ENCODE measurements at places on chromosomes 2 and 18.
A peak's percentile ranks its signal among the peaks of the same experiment; 100 is the strongest.

DNA sequence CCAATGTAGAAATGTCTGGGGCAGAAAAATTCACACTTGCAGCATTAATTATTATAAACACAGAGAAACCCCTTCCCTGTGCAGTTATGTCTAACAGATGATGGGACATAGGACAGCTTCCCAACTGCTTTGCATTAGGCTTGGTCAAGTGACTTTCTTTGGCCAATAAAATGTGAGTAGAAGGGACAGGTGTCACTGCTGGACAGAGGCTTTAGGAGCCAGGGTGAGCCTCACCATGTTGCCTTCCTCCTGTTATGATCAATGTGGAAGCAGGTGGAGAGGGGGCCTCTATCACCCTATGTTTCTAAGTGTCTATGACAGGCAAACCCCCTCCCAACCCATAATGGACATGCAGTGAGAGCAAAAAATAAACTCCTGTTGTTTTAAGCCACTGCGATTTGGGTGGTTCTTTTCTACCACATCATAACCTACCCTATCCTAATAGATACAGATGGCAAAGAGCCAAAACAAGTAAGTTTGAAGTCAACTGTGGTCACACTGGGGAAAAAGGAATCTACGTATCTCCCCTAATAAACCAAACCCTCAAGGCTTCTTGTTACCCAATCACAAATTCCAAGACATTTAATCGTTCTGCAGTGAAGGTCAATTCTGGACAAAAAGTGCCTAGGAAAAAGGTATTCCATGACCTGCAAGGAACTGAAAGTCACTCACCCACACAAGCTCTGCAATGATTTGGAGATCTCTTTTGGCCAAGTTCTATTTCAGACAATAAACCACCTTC, 28.6 kb upstream of the POU3F3 start:
- DNase-seq = no peak

GRCh38 chr2:85667561-85668008, 414 bp downstream of the SFTPB start:
- no peak for DNase-seq

DNA sequence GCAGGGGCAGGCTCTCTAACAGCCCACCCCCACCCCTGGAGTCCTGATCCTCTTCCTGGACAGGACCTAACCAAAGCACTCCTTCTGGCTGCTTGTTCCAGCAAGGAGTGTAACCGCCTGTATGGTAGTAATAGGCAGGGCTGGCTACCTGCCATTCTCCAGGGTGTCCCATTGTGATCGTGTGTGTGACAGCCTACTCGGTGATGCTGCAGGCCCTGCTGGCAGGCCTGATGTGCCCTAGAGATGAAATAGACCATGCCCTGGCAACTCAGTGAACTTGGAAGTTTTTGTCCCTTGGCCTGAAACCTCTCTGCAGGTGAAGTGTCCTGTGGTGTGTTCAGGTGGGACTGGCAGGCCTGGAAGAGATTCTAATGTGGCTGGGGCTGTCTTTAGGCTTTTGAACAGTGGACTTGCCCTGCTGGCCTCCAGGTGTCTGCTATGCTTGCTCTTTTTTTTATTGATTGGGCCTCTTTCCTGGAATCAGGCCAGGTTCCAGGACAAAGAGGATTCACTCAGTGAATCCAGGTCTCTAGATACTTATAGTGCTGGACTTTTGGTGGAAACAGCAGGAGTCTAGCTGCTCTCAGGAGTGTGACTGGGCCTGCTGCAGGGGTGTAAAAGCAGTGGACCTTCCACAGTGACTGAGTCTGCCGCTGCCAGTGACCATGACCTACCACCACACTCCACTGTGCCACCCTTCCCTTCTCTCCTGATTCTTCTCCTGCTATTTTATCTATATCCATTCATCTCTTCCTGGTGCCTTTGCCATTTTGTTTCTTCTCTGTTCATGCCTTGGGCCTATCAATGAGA, 132.1 kb downstream of the CTIF start:
- no peak for DNase-seq

- DNase-seq = peak; percentile 63
Measured at GRCh38 chr2:106197878-106198277, 3.8 kb upstream of the UXS1 start.

- DNase-seq = no peak
Measured at GRCh38 chr2:70090706-70091334, 3.5 kb downstream of the PCBP1 start.

GRCh38 chr2:235626658-235627057, 132.8 kb downstream of the AGAP1 start:
- DNase-seq = no peak

- no peak for DNase-seq
Measured at GRCh38 chr2:8980096-8980495, 23.4 kb downstream of the MBOAT2 start.

- DNase-seq = no peak
Measured at GRCh38 chr2:31163011-31163539, 24.8 kb upstream of the GALNT14 start.

GRCh38 chr2:190354003-190354690, 10.8 kb downstream of the INPP1 start:
- DNase-seq = no peak

DNA sequence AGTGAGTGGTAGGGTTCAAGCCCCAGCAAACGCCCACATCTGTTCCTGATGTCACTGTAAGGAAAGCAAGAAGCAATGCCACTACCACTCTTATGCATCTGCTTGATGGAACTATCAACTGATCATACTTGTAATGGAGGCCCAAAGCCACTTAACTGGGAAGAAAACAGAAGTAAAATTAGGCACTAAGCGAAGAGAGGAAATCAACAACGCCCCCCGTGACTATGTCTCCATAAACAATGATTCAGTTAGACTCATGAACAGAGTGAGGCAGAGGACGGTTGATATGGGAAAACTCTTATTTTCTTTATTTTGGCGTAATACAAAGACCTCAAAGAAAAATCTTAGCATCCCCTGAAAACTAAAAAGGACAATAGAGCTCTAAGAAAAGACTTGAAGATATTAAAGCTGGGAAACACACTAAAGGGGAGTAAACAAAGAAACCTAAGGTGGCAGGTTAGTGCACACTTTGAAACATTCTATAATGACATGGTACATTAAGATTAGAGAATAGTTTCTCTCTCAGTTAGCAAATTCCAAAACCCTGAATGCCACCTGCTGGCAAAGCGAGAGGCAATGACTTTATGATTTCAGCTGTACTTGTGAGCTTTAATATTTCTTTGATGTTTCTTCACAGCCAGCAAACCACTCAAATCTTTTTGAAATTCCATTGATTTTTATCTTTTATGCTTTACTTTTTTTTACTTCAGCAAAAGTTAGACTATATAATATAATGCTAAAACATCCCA, 86.5 kb downstream of the LRP2 start:
- no peak for DNase-seq

DNA sequence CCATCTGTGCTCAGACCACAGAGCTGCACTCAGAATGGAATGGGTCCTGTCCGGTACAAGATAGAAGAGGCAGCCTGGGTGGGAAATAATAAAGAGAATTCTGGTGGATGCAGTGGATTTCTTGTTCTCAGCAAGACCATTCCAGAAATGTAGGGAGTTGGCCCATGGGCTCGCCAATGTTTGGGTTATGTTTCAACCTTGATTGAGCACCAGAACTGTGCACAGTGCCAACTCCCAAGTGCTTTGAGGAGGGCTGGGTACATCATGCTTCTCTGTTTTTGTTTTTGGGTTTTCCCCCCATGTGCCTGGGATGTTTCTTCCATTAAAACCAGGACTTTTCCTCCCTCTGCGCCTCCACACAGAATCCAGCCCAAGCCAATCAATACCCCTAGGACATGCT, 304.1 kb downstream of the TNS1 start:
- DNase-seq = no peak

DNA sequence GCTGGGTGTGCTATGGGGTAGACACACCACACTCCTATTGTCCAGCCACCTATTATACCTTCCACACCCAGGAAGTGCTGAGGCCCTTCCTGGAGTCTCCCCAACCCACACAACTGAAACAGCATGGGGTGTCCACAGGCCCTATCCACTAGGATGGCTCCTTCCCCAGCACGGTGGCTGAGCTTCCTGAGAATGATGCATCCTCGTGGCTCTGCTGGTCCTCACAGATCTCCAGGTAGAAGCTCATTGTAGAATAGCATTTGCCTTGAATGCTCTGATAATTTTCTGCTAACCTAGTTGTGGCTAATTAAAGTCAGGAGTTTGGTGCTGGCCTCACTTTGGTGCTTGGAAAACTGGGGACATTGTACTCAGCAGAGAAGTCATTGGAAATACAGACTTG, 182.6 kb downstream of the ANKRD30B start:
- DNase-seq = no peak

DNA sequence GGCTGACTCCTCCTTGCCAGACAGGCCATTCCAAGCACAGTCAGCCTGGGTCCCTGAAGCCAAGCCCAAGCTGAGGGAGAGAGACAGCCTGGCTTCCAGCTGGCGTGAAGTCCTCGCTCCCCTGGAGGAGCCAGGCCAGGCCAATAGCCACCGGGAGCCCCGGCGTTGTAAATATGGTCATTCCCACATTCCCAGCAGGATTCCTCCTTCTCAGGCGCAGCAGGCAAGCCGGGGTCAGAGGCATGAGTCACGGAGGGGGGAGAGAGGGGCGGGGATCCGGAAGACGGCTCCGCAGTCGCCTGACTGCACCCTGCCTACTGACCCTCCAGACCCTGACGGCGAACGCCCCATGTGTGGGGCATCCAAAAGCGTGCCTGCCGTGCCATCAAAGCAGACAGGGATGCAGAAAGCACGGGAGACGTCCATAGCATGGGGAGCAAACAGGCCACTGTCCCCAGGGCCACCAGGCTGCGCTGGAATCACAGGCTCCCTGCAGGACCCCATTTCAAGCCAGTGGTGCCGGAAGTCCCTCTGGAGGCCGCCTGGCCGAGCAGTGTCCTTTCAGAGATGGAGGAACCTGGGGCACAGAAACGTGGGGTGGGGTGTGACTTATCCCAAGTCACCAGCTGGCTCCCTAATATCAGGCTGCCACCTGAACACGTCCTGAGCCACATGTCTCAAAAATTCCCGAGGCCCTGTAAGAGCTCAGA, 48.2 kb downstream of the TWIST2 start:
- peak; percentile 86 for DNase-seq

GRCh38 chr18:74422541-74422940, 34.6 kb downstream of the DIPK1C start:
- no peak for DNase-seq

- DNase-seq = no peak
Measured at GRCh38 chr2:63849381-63850203, 7.9 kb downstream of the UGP2 start.

DNA sequence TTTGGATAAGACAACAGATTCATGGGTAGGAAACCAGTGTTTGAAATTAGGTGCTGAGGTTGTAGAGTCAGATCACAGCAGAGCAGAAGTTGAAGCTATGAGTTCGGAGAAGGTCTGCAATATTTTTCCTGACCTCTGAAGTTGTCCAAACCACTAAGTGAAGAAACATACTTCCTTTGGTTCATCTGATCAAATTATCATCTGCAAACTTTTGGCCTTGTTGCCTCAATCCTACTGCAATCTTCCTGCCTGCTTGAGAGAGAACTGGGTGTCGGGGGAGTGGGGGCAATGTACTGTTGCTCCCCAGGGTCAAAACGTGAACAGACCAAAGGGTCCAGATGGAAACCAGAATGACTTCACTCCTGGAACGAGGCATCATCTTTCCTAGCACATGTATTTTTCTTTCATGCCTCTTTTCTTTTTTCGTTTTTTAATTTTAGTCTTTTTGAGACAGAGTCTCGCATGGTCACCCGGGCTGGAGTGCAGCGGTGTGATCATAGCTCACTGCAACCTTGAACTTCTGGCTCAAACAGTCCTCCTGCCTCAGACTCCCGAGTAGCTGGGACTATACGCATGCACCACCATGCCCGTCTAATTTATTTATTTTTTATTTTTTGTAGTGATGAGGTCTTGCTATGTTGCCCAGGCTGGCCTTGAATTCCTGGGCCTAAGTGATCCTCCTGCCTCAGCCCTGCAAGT, 42.7 kb downstream of the RAB31 start:
- DNase-seq = no peak

DNA sequence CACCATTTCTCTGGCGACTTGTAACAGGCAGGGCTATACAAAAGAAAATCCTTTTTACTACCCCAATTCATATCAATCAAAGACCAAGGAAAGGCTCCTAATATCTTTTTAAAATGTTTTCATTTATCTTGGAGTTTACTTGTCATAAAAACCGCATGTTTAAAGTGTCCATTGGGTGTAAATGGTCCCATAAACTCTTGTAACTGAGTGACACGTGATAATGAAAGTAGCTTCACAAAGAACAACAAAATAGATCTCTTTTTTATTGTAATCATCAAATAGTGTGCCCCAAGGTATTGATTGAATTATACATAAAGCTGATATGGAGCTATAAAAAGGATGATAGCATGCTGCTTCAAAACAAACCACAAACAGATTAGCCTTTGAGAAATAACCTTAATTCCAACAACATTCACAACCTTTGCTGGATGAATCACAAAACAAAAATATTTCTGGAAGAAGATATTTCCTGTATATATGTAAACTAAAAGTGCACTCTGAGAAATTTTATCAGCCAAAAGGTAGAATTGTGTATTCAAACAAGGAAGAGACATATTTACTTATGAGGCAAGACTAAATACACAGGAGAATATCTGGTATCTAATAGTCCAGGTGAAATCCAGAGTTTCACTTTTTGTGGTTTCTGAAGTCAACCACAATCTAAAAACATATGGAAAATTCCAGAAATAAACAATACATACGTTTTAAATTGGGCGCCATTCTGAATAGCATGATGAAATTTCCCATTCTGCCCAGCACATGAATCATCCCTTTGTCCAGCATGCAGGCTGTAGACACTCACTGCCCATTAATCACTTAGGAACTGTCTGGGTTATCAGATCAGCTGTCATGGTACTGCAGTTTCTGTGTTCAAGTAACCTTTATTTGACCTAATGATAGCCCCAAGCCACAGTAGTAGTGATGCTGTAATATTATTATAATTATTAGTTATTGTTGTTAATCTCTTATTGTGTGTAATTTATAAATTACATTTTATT, 237.5 kb downstream of the PIK3C3 start:
- no peak for DNase-seq

GRCh38 chr2:88350331-88351248, 101.9 kb downstream of the FOXI3 start:
- DNase-seq = no peak

DNA sequence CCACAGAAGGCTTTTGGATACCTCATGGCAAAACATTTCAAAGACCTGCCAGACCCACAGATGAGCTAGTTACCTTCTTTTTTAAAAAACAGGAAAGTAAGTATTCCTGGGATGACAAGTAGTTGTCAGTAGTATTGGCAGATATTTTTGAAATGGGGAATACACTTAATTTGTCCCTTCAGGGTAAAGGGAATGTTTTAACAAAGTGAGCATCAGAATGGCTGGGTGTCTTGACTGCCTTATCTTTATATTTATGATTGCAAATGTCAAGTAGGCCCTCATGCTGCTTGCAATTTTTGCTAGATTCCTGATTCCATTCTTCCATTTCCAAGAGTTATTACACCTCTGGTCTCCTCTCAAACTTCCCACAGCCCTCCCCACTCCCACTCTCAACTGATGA, 4.9 kb upstream of the TAF1B start:
- DNase-seq = no peak

- DNase-seq = no peak
Measured at GRCh38 chr2:103552775-103553174, 790.9 kb downstream of the TMEM182 start.

Data from AG09319 (cell line).